Muscle of leg (tissue), 16 donors: ENCODE measurements at places on chromosomes 7 and 10. TPM values are rescaled to one million over a fixed set of nuclear protein-coding genes. Genes with fewer than 3 reads are reported as not detected.

DNA sequence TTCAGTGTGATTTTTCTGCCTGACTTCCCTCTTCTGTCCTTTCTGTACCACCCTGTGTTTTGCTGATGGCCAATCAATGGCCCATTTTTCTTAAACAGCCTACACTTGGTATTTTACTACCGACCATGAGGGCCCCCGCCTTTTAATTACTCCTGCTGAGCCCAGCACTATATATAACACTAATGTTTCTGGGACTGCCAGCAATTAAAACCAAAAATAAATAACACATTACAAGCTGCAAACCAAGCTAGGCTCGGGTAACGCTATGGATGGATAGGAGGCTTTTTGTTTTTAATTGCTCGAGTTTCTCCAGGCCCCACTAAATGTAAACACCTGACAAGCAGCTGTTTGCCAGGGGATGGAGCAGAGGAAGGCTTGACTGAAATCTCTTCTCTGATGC, 915.4 kb upstream of the AUTS2 start:
- no peaks in the 10 kb centered on the region for H3K36me3 ChIP-seq
- H3K4me3 ChIP-seq = no peak overlapping the region
- DNase-seq = no peak
- H3K4me1 ChIP-seq = no peaks in the 10 kb centered on the region

- no peaks in the 10 kb centered on the region for H3K27me3 ChIP-seq
- no peak overlapping the region for H3K27ac ChIP-seq
- no peaks in the 10 kb centered on the region for H3K36me3 ChIP-seq
- no peaks in the 10 kb centered on the region for H3K4me1 ChIP-seq
Observed at GRCh38 chr10:52653263-52653909, 119.2 kb downstream of the MBL2 start.

Gene HOXA7
- total RNA-seq = 3.9 TPM

DNA sequence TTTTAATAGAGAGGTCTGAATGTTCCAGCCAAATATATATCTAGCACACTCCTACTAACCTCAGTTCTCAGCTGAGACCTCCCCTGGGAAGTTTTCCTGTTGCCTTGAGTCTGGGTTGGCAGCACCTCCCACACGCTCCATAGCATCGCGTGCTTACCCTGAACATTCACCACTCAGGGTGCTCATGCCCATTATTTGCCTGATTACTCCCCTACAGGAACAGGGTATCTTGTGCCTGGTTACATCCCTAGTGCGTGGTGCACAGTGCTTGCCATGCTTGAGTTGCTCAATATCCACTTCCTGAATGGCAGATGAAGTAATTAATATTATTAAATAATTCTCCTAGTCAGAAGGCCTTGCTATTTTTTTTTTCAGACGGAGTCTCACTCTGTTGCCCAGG, 269.9 kb upstream of the IMMP2L start:
- no peak overlapping the region for H3K27ac ChIP-seq
- no peaks in the 10 kb centered on the region for H3K36me3 ChIP-seq
- no peaks in the 10 kb centered on the region for H3K27me3 ChIP-seq
- no peak for DNase-seq
- peaks cover 3% of the 10 kb centered on the region for H3K4me1 ChIP-seq

DNA sequence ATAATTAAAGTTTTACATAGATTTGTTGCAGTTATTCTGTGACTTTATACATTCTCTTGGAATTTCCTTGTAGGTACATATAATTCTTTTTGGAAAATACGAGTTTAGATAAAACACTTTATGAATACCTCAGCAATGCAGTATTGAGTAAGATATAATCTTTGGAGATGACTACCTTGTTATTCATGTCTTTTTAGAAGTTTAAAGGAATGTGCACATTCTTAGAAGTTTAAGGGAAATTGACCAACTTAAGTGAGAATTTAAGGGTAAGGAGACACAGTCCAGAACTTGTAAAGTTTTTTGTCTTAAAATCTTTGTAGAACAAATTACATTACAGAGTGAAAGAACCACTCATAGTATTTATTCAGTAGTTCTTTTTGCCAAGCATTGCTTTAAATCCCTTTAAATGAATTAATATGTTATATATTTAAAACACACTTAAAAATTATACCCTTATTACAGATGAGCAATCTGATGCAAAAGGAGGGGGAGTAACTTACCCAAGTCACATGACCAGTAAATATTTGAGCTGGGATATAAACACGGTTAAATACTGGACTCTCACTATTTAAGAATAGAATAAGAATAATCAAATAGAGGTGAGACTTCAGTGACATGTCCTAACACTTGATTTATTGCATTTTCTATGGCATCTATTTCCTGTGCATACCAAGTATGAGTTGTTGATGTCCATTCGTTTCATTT, 139.5 kb upstream of the FERD3L start:
- no peak overlapping the region for H3K27ac ChIP-seq
- H3K4me1 ChIP-seq = no peaks in the 10 kb centered on the region
- no peaks in the 10 kb centered on the region for H3K27me3 ChIP-seq
- no peak for DNase-seq

GRCh38 chr7:150740053-150740452, 2.8 kb downstream of the GIMAP5 start:
- peaks cover 5% of the 10 kb centered on the region for H3K36me3 ChIP-seq
- H3K27me3 ChIP-seq = peaks cover 9% of the 10 kb centered on the region
- no peak overlapping the region for H3K27ac ChIP-seq
- peak; percentile 48 for DNase-seq
- peak overlapping the region; percentile 17 for H3K4me3 ChIP-seq

GRCh38 chr10:71075086-71075758, 137.1 kb upstream of the UNC5B start:
- no peak overlapping the region for H3K4me3 ChIP-seq
- no peak overlapping the region for H3K27ac ChIP-seq
- peaks cover 8% of the 10 kb centered on the region for H3K27me3 ChIP-seq
- DNase-seq = peak; percentile 24
- peaks cover 39% of the 10 kb centered on the region for H3K4me1 ChIP-seq
- no peaks in the 10 kb centered on the region for H3K36me3 ChIP-seq

Gene ATOH7
- total RNA-seq = 0.13 TPM

DNA sequence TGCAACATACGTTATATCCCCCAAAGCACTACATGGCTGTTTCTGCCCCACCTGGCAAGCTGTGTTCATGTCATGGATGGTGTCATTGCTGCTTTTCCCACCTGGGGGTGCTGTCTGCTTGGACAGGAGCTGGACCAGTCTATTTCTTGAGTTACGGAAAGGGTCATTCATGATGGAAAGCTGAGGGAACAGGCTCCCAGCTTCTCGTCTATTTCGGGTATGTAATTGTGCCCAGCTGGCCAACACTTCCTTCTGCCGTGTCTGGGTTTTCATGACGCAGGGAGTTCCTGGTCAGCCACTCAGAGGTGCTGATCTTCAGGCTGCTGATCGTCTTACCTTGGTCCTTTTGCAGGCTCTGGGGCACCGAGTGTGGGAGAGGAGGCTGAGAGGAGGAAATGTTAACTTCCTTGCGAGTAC, 8.6 kb downstream of the BTBD16 start:
- H3K4me3 ChIP-seq = no peak overlapping the region
- no peaks in the 10 kb centered on the region for H3K27me3 ChIP-seq
- H3K36me3 ChIP-seq = peaks cover 11% of the 10 kb centered on the region
- DNase-seq = peak; percentile 70
- H3K4me1 ChIP-seq = peaks cover 32% of the 10 kb centered on the region
- peak overlapping the region; percentile 35 for H3K27ac ChIP-seq

- no peaks in the 10 kb centered on the region for H3K36me3 ChIP-seq
- H3K27ac ChIP-seq = no peak overlapping the region
- no peak overlapping the region for H3K4me3 ChIP-seq
- no peaks in the 10 kb centered on the region for H3K27me3 ChIP-seq
- H3K4me1 ChIP-seq = no peaks in the 10 kb centered on the region
Observed at GRCh38 chr10:105188737-105189462, 547.8 kb downstream of the SORCS3 start.

Gene ARID5B
- total RNA-seq = 13.8 TPM
